Stimulated activated CD8-positive, alpha-beta memory T cell treated with anti-CD3 and anti-CD28 coated beads, Interleukin-7, amount 100 ng/mL, for 48 hours (primary cell): ENCODE measurements at places on chromosomes 4 and X.

DNA sequence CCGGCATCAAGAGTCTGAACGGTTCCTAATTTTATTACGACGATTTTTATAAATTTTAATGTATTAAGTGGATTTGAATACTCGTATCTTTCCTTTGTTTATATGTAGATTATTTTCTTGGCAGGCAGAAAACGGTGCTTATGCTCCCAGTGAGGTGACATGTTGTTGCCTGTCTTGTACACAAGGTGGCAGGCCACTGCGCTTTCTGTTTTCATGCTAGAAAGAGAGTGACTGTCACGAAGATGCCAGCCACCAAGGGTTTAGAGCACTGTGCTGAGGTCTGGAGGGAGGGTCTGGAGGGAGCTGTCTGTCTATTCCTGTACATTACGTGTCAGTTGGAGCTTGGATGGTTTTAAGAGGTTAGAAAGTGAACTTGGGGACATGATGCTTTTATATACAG is 87.7 kb downstream of the SHROOM2 start:
- DNase-seq = no peak

DNA sequence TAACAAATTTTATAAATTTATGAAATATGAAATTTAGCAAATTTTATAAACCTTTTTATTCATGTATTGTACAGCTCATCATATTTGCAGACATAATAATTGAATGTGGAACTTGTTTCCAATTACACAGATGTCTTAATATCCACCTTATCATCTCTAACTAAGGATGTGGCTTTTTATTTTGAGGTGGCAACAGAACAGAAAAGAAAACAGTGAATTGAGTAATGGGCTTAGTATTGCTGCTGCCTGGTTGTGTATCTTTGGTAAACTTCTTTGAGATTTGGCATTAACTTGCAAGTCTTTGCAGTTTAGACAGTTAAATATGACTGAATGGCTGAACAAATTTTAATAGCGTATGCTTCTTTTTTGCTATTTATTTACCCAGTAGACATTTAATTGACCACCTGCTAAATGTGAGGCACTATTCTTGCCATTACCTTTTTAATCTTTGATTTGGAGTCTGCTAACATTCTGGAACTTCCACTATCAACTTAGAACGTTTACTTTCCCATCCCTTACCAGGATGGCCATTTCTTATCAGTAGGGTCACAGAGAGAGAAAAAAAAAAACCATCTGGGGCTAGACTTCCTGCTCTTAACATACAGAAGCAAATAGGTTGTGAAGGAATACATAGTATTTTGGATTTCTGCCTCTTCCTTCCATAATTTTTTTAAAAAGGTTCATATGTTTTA is 44.8 kb downstream of the CLCN3 start:
- no peak for DNase-seq

- no peak for DNase-seq
Observed at GRCh38 chrX:50736656-50737055, 77.3 kb downstream of the SHROOM4 start.

GRCh38 chrX:39260965-39261364 is 459.7 kb downstream of the MID1IP1 start:
- no peak for DNase-seq

GRCh38 chrX:123830309-123830708 is 29.5 kb upstream of the XIAP start:
- DNase-seq = no peak

GRCh38 chrX:120309873-120310705 is 1.2 kb downstream of the TMEM255A start:
- DNase-seq = no peak

GRCh38 chrX:39984191-39984956 is 113.4 kb downstream of the BCOR start:
- DNase-seq = no peak

- DNase-seq = no peak
Observed at GRCh38 chrX:130376077-130376476, 9.4 kb downstream of the GPR119 start.

GRCh38 chrX:17007134-17007768 is 60.8 kb downstream of the REPS2 start:
- no peak for DNase-seq

DNA sequence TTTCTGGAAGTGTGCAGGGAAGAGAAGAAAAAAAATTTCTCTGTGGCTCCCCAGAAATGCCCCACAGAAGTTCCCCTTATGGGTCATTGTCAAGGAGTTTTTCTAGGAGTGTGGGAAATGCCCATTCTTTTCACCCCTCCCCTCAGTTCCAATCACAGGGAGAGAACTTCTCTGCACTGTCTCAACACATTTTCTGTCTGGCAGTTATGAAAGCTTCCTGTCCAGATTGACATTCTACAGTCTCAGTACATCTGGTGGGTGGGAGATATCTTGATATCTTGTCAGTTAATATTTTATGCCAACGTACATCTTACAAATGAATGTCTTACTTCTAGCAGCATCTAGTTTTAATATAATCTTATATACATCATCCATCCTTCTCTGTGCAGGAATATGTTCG is 566.8 kb upstream of the AADAT start:
- no peak for DNase-seq

DNA sequence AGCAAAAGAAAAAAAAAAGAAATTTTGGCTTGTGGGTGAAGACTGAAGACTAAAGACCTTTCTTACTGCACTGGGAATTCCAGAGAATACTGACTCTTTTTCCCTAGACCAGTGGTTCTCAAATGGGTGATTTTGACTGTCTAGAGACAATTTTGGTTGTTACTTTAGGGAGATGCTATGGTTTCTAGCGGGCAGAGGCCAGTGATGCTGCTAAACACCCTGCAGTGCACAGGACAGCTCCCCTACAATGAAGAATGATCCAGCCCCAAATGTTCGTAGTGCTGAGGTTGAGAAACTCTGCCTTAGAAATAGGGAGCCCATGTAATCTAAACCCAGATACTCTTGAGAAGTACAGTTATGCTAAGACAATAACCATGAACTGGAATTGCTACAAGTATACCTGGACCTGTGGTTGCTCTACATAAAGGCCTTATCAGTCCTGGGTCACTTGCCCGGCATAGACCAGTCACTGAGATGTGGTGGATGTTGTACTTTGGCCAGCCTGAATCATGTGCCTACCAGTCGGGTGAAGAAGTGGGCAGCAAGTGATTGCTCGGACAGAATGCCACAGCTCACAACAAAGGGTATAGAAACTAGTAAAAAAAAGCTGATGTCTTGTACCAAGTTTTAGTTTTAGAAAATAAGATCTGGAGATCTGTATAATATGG is 16.0 kb downstream of the ARHGAP10 start:
- no peak for DNase-seq

DNA sequence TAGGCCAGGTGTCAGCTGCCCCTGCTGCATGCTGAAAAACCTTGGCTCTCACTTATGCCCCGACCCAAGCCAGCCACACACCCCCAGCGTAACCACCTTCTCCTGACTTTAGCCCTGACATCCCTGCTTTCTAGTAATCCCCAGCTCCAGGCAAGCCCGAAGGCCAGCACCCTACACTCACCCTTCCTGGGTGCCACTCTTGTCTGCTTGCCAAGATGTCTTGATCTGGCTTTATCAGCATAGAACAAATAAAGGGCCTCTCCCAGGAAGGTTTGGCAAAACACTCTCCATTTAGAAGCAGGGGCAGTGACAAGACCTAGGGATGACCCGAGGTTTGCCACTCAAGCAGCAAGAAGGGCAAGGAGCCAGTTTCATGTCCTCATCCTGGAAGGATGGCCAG is 6.8 kb upstream of the MAP9 start:
- DNase-seq = no peak
